ENCODE measurements at places on chromosomes 7 and 10. TPM values are rescaled to one million over a fixed set of nuclear protein-coding genes. Genes with fewer than 3 reads are reported as not detected.

DNA sequence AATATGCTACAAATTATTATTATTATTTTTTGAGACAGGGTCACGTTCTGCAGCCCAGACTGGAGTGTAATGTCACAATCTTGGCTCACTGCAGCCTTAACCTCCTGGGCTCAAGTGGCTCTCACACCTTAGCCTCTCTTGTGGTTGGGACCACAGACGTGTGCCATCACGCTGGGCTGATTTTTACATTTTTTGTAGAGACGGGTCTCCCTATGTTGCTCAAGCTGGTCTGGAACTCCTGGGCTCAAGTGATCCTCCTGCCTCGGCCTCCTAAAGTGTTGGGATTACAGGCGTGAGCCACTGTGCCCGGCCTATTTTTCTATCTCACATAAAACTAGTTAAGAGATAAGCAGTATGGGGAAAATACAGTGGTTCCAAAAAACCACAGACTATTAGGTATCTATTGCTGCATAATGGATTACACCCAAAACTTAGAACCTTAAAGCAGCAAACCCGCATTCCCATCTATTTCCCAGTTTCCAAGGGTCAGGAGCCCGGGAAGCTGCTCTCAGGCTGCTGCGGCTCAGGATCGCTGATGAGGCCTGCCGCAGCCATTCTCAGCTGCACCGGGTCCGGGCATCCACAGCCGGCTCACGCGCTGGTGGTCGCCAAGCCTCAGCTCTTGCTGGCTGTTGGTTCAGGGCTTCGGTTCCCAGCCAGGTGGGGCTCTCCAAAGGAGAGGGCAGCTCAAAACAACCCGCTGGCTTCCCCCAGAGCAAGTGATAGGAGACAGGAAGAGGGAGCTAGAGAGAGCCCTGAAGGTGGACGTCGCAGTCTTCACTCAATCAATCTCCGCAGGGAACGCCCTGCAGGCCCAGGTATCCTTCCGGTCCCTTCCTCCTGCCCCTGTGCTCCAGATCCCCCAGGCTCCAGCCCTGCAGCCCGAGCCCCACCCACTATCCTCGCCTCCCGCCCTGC lies 128.2 kb downstream of the UBE2H start:
- DNase-seq, result peak; percentile 50

DNA sequence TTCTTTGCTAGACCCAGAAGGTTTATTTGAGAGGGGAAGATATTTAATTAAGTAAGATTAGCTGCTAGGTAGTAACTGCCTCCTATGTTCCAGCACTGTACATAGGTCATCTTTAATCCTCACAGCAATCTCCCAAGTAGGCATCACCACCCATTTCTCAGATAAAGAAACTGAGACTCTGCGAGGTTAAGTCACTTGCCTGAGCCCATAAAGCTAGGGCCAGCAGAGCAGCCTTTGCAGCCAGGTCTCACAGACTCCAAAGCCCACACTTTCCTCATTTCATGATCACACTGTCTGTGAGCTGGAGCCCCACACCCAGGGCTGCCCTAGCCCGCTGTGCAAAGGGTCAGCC lies 20.6 kb downstream of the CALML3 start:
- no peak for DNase-seq

DNA sequence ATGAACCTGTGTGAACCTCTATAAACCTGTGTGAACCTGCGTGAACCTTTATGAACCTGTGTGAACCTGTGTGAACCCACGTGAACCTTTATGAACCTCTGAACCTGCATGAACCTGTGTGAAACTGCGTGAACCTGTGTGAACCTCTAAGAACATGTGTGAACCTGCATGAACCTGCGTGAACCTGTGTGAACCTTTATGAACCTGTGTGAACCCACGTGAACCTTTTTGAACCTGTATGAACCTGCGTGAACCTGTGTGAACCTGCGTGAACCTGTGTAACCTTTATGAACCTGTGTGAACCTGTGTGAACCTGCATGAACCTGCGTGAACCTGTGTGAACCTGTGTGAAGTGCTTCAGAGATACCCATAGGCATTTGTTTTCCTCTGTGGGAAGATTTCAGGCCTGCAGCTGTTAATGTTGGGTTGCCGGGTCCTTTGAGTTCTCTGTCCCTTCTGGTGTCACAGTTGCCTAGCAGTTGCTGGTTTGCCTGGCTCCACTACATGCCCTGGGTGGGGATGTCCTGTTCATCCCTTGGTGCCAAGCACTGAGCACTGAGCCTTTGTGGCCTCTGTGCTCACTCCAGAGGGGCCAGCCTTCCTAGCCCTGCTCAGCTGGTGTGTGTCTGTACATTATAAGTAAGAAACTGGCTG lies 97.9 kb downstream of the DOCK1 start:
- DNase-seq, result no peak

DNA sequence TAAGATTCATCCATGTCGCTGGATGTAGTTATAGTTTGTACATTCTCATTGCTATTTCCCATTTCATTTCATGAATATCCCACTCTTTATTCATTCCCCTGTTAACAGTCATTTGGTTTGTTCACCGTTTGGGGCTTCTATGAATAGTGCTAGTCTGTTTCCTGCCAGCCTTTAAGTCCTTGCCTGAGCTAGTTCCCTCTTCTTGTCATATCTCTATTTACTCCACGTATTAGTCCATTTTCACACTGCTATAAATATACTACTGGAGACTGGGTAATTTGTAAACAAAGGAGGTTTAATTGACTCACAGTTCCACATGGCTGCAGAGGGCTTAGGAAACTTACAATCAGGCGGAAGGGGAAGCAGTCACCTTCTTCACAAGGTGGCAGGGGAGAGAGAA lies 56.2 kb downstream of the PLCE1 start:
- DNase-seq, result no peak

DNA sequence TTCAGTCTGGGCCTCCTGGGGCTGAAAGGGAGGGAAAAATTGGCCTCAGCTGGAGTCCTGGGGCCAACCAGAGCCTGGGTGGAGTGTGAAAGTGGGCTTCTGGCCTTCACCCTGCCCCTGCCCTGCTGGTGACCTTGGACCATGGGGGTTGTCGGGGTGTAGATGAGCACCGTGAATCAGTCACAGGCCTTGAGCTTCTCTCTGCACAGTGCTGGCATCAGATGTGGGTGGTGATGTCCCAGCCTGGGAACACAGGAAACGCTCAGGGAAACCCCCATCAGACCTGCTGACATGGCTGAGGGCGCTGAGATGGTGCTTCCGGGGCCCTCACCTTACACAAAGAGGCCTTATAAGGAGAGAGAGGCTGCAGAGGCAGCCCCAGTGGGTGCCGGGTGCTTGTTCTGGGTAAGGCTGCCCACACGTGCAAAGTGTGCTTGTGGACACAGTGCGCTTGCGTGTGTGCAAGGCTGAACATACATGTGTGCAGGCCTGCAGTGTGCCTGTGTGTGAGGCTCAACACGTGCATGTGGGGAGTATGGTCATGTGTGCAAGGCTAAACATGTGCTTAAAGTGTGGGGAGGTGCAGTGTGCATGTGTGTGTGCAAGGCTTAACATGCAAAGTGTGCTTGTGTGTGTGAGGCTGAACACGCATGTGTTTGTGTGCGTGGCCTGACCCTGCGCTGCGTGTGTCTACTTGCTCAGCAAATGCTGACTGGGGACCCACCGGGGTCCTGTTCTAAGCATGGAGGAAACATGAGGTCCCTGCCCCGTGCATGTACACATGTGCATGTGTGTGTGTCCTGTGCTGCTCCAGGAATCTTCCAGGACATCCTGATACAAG lies 6.5 kb downstream of the ARPC1B start:
- DNase-seq, result no peak

DNA sequence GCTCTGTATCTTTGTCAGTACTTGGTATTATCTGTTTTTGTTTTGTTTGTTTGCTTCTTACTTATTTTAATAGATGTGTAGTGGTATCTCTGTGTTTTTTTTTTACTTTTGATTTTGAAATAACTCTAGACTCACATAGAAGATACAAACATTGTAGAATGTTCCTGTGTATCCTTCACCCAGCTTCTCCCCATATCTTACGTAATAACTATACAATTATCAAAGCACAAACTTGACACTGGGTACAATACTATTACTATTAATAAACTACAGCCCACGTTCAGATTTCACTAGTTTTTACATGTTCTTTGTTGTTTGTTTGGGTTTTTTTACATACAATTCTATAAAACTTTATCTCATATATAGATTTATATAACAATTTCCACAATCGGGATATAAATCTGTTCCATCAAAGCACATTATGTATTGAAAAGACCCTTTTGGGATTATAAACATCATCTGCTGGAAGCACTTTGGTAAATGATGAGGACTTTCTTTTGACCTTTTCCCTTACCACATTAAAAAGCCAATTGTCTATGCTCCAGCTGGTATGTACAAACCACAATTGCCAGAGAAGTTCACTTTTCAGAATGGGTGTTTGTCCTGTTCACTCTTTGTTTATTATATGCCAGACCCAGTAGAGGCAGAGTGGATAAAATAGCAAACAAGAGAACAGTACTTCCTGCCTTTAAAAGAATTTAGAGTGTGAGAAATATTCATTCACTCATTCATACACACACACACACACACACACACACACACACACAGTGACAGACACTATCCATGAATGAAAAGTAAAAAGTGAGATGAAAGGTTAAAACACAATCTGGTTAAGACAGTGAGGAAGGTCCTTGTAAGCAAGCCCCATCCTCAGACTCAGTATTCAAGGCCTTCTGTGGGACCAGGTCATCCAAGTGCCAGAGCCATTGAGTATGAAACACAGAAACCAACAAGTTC lies 113.0 kb downstream of the SGMS1 start:
- no peak for DNase-seq

GRCh38 chr7:44548893-44549292 lies 7.8 kb upstream of the NPC1L1 start:
- DNase-seq, result no peak

DNA sequence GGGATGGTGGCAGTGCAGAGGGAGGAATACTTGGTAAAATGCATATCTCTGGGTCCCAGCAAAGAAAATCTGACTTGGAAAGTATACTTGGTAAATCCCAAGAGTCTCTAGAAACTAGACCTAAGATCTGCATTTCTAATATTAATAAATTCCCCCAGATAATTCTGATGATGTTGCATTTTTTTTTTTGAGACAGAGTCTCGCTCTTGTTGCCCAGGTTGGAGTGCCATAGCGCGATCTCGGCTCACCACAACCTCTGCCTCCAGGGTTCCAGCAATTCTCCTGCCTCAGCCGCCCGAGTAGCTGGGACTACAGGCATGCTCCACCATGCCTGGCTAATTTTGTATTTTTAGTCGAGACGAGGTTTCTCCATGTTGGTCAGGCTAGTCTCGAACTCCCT lies 97.9 kb upstream of the ANK3 start:
- no peak for DNase-seq

DNA sequence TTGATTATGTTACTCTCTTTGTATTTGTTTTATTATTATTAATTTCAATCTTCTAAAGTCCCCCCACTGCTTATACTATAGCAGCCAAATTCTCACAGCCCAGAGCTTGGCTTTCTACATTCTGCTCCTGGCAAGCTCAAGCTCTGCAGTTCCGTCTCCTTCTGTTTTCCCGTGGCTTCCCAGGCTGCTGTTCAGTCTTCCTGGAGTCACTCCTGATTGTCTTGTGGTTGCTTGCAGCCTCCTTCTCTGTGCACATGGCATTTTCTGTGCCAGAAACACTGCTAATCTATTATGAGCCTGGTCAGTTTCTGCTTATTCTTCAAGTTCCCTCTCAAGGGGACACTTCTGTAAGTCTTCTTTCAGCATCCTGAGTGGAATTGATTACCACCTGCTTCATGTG lies 533.7 kb upstream of the IGFBP3 start:
- no peak for DNase-seq

DNA sequence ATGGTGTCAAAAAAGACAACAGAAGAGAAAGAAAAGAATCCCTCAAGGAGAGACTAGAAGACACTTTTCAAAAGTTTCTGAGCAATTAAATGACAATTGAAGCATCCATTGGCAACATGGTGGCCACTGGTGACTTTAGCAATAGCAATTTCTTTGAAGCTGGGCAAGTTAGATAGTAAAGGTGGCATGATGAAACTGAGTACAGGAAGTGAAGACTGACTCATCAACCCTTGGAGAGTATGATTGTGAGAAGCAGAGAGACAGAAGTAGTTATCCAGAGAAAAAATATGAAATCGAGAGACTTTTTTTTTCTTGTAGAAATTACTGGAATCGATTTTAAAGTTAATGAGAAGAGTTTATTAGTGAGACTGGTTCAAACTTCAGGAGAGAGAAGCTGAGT lies 52.5 kb downstream of the DGKB start:
- DNase-seq, result no peak

DNA sequence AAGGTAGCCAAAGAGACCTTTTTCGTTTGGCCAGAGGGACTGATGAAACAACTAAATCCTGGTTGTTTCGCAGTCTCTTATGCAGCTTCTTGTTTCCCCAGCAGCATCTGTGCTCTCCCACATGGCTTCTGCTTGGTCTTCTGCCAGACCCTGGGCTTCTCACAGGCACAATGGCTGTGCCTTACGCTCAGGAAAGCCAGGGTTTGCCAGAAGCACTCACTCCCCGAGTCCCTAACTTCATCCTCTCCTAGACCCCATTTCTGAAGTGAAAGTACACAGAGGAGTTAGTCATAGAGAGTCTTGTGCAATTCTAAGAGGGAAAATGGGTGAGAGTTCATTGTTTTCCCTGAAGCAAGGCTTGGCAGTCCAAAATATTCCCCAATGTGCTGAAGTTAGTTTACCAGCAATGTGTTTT lies 121.7 kb downstream of the EVX1 start:
- peak; percentile 63 for DNase-seq

GRCh38 chr10:6114805-6115341 lies 26.0 kb downstream of the RBM17 start:
- DNase-seq, result no peak

DNA sequence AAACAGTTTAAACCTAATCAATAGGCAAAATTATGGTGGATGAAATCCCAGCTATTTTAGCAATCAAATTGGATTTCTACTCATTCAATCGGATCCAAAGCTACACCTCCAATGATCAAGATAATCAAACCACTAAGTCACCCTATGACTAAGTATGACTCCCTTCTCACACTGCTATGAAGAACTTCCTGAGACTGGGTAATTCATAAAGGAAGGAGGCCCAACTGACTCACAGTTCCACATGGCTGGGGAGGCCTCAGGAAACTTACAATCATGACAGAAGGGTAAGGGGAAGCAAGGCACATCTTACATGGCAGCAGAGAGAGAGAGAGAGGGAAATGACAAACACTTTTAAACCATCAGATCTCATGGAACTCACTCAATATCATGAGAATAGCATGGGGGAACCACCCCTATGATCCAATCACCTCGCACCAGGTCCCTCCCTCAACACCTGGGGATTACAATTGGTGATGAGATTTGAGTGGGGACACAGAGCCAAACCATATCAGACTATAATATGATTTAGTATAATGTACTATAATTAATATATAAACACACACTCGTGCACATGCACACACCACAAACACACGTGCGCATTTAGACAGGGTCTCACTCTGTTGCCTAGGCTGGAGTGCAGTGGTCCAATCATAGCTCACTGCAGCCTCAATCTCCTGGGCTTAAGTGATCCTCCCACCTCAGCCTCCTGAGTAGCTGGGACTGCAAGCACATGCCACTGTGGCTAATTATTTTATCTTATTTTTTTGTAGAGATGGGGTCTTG lies 213.6 kb upstream of the FOXK1 start:
- DNase-seq, result no peak

- DNase-seq, result no peak
These were observed 105.8 kb downstream of the HIPK2 start for GRCh38 chr7:139671967-139672366.

PPP1R17 gene
- total RNA-seq, result not detected

OPALIN gene
- not detected for total RNA-seq

VDAC2 gene
- 124 TPM for total RNA-seq

TMEM213 gene
- not detected for total RNA-seq

CACUL1 gene
- 66.0 TPM for total RNA-seq

TMEM229A gene
- 0.42 TPM for total RNA-seq

SLC16A12 gene
- 0.08 TPM for total RNA-seq

NKX6-2 gene
- not detected for total RNA-seq

AGAP5 gene
- 17.7 TPM for total RNA-seq

PNLIP gene
- not detected for total RNA-seq

NRAP gene
- total RNA-seq, result 0.18 TPM

All from ureter (tissue), 1 donor.